Stimulated activated CD8-positive, alpha-beta memory T cell treated with anti-CD3 and anti-CD28 coated beads, Interleukin-4, amount 100 ng/mL, for 4 hours (primary cell): ENCODE measurements at places on chromosomes 6 and 20.

DNA sequence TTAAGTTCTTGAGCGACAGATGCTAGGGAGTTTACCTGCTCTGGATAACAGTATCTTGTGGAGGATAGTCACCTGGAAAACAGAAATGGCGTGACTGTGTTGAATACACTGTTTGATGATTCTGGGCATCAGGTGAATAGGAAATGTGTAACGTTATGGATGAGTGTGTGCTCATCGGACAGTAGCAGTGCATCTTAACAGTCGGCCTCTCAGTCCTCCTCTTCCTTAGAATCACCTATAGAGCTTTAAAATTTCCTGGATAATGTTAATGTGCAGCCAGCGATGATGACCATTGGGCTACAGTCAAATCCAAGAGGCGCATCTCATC is 217.7 kb downstream of the OR2B2 start:
- DNase-seq, result no peak

- DNase-seq, result no peak
Observed at GRCh38 chr20:19370076-19371075, 157.9 kb downstream of the SLC24A3 start.

DNA sequence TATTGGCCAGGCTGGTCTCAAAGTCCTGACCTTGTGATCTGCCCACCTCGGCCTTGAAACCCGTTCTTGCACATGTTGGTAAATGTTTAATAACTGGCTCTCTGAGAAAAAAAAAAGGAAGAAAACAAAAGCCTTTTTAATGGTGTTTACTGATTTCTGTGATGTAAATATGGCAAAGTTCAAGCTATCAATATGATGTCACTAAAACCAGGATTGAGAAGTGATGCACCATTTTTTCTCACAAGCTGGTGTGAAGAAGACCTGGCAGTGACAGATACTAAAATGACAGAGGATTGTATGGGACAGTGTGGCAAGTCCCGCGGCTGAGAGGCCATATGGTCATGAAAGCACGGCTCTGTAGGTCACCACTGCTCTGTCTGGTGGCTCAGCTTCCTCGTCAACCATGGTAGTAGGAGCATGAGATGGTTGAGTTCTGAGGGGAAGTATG is 196.3 kb upstream of the SUPT3H start:
- no peak for DNase-seq

GRCh38 chr20:10671221-10671918 is 2.4 kb downstream of the JAG1 start:
- no peak for DNase-seq

DNA sequence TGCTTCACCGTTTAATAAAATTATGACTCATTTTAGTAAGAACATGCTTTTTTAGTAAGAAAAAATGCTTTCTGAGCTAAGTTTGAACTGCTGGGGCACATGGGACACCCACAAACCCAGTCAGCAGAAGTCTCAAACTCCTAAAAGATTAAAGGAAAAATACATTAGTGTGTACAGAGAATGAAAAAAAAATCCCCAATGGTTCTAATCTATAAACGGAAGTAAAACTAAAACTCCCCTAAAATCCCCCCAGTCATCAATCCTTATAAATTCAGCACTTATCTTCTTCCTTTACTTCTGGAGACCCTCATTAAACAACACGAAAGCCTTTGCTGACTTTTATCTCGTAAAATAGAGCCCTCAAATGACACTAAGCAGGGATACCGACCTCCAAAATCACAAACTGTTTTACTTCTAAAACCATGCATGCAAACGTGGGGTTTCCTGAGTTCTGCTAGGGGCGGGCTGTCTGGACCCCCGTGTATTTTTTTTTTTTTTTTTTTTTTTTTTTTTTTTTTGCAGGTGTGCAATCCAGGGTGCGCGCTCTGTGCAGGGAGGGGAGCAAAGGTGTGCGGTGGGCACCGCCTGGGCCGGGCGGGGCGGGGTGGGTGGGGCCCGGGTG is 1.1 kb upstream of the MYB start:
- no peak for DNase-seq

GRCh38 chr20:31987744-31988143 is 19.8 kb downstream of the XKR7 start:
- DNase-seq, result no peak

- DNase-seq, result no peak
Observed at GRCh38 chr20:59392736-59393135, 92.3 kb downstream of the EDN3 start.

DNA sequence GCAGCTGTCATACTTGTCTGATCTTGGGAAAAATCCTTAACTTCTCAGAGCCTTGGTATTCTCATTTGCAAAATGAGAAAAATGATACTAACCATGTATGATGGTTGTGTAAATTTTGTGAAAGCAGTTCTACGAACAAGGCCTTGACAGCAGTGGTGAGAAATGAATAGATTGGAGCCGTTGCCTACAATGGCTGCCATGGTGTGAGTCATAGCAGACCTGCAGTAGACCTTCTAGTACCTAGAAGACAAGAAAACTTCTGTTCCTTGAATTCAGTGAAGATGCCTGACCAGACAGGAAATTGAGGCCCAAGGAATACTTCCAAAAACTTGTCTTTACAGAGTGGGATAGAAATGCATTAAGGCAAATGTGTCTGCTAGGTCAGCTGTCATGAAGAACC is 338.9 kb downstream of the QKI start:
- no peak for DNase-seq

- no peak for DNase-seq
Observed at GRCh38 chr20:61661025-61661424, 404.7 kb downstream of the TAF4 start.

DNA sequence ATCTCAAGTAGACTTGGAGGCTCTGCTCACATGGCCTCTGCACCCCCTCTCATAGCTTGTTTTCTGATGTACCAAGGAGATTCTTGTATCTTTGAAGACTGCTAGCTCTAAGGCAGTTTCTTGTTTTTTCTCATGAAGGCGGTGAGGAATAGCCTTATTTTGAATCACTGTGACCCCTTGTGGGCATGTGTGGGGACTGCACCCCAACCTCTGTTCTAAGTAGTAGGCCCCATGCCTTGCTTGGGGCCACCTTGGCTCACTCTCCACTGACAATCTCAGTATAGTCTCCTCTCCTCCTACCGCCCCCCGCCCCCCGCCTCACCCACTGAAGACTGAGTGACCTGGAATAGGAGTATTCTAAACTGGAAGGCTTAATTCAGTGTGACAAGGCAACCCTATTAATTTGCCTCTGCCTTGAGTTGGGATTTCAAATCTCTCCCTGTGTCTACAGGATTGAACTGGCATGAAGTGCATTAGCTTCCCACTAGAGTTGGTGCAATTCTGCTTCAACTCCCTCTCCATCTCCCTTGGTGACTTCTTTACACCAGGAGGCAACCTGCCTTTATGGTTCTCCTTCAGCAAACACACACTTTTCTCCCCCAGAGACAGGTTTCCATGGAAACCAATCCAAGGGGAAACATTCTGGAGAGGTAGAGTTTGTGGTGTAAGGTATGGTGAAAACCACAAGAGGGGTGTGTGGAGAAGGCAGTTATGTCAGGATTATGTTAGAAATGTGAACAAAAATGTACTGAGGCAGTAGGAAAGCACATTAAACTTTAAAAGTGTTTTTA is 75.4 kb upstream of the ECI2 start:
- DNase-seq, result peak; percentile 33

GRCh38 chr6:46565531-46565930 is 74.3 kb upstream of the RCAN2 start:
- no peak for DNase-seq

DNA sequence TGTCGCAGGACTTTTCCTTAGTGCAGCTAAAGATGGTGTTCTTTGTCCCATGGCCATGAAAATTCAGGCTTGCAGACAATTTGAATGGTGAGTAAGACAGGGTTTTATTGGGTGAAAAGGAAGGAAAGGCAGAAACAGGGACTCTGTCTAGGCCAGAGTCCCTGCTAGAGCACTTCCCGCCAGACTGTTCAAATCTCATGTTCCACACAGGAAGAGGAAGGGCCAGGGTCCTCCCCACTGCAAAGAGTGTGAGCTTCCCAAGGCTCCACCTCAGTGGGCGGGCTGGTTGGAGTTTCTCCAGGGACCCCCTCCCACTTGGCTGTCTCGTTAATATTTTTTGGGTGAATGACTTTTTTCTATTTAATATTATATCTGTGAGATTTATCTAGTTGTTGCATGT is 29.0 kb downstream of the COL19A1 start:
- DNase-seq, result no peak

DNA sequence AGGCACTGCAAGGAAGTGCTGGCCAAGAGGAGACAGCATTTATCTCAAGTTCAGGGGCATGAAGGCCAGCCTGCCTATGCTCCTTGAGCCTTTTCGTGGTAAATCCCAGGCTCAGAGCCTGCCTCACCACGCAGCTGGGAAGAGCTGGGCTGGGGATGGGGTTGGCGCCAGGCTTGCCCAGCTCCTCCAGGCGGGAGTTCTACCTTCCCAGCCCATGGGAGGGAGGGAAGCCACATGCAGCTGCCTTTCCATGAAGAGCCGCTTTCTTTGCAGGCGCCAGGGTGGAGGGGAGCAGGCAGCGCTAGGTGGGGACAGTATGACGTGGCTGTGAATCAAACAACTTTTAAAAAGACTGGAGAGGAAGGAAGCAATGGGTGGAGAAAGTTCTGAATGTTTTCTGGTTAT is 19.5 kb upstream of the SIRT5 start:
- no peak for DNase-seq

DNA sequence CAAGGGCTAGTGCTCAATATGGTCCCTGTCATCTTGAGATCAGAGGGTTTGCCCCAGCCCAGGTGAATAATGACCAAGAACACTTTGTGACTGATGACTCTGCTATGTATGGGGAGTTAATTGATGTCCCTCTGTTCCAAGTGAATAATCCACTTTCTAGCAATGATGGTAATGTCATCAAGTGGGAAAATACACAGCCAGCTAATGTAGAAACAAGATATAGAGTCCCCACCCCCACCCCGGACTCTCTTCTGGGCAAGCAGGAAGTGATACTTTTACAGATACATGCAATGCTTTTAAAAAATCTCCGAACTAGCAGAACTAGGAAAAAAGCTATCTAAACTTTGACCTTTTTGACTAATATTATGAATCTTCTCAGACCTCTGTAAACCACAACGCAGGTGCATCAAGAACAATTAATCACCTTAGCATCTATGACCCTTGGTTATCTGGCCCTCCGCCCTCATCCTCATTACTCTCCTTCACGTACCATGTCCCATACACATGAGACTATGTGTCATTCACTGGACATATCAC is 30.5 kb downstream of the CNR1 start:
- no peak for DNase-seq

DNA sequence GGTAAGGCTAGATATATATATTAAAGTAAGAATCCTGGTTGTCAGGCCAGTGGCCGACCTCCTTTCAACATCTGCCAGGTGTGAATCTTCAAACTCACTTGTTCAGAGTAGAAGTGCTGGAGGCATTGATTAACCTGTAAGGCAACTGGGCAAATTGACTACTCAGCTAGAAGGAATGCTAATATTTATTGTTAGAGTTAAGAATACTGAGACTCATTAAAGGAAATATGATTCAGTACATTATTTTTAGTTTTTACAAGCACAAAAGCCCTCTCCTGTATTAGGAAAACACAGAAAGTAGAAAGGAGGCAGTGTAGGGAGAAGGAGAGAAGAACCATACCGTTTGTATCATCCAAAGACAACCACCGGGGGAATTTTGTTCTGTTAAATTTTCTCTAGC is 53.5 kb downstream of the RIPOR2 start:
- no peak for DNase-seq

DNA sequence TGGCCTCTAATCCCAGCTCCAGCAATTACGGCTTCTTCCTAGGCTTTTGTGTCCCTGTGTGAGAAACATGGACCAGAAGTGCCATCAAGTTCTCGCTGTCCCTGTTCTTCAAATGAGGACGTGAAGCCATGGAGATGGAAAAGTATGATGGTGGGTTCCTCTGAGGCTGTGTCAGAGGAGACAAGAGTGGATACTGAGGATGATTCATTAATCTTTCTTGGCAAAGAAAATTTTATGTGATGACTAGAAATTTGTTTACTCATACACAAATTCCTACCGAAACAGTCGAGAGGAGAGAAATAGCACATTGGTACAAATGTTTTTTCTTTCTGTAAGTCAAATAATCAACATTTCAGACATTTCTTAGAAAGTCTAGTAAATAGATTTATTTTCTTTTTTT is 35.0 kb upstream of the PNRC1 start:
- no peak for DNase-seq

DNA sequence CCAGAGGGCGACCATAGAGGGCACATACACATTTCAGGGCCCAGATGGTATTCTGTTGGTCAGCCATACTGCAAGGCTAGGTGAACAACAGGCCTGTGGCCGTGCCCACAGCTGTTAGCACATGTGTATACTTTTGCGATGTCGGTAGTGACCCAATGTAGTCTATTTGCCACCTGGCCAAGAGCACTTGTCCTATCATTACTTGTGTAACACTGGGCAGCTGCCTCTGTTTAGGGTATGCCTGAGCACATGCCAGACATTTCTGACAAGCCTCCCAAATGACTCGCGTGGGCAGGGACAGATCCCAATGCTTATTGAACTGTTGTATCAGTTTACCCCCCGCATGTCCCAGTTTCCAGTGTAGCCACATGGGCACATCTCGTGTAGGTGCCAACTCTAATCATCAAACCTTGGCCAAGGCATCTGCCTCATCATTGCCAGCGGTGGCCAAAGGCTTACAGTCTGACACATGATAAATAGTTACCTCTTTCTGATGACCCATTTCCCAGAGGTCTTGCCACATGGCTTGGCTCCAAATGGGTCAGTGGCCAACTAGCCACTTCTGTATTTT is 74.4 kb upstream of the FBXL4 start:
- DNase-seq, result no peak
